Activated CD8-positive, alpha-beta T cell treated with anti-CD3 and anti-CD28 coated beads for 36 hours (primary cell): ENCODE measurements at places on chromosomes 3 and 15.

DNA sequence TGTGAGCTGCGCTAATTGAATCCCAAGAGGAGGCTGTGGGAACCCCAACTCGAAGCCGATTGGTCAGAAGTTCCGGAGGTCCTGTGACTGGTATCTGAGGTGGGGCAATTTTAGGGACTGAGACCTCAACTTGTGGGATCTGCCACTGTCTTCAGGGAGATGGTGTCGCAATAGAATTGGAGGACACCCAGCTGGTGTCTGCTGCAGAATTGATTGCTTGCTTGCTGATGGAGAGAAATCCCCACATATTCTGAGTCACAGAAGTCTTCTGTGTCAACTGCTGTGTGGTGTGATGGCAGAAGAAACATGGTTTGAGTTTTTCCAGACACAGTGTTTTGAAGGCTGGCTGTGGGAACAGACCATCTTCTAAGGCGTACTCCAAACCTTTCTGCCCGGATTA is 99.7 kb upstream of the PLXNA1 start:
- no peaks in the 10 kb centered on the region for H3K4me1 ChIP-seq
- H3K27me3 ChIP-seq, result no peaks in the 10 kb centered on the region
- no peak for DNase-seq

- DNase-seq, result no peak
- H3K4me3 ChIP-seq, result no peak overlapping the region
- H3K36me3 ChIP-seq, result no peaks in the 10 kb centered on the region
These were observed 57.7 kb downstream of the GASK1A start for GRCh38 chr3:43036621-43037423.

DNA sequence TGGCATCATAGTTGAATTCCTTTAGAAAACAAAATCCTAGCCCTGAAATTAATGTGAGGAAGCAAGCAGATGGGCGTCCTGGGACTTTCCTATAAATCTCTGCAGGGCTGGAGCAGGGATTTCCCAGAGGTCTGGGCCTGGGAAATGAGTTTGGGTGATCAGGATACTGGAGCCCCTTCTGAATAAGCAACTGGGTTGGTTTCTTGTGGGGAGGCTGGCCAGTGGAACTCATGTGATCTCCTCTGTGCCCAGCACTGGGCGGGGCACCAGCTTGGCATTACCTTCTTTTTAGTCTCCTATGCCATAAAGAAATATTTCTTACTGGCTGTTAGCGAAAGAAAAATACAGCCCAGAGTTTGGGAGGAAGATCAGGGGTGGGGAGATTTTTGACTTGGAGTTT is 1.7 kb downstream of the THSD4 start:
- H3K27ac ChIP-seq, result no peak overlapping the region
- H3K4me3 ChIP-seq, result no peak overlapping the region

DNA sequence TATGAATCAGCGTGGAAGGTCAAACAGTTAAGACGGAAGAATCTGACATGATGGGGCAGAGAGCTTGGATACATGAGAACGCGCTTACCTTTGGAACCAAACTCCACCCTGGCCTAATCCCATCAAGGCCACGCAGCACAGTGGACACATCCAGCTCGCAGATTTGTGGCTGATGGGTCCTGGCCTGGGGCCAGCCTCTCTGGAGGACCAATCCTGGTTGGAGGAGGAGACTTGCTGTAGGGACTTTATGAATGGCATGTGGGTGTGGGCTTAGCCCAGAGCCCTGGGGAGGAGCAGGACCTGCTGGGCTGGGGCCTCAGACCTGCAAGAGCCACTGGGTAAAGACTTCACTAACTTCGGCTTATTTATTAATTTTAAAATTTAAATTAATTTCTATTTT is 73.4 kb upstream of the ANKRD34C start:
- H3K4me3 ChIP-seq, result no peak overlapping the region
- DNase-seq, result no peak
- no peak overlapping the region for H3K27ac ChIP-seq
- no peaks in the 10 kb centered on the region for H3K4me1 ChIP-seq
- H3K27me3 ChIP-seq, result peaks cover 25% of the 10 kb centered on the region

DNA sequence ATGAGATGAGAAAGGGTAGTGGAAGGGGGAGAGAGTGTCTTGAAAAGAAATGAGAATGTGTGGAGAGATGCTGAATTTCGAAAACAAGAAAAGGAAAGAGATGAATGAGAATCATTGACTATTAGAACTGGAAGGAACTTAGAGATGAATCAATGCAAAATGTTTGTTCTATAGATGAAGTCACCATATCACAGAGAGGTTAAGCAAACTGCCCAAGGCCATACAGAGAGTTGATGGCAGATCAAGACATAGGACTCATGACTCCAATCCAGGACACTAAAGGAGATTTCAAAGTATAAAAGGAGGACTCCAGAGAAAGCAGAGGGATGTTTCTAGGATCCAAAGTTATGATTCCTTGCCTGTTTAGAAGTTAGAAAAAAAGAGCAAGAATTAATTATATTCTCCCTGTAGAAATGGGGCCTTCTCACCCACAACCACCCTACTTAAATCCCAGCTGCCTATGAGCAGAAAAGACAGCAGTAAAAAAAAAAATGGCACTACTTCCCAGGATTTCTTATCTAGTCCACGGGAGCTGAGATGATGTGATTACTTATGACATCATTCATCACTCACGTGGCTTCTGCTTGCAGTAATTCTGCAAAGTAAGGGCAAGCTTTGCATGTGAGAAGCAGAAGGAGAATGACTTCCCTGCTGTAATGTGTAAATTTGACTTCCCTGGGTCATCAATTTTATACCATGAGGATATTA is 210.8 kb upstream of the MRPL3 start:
- DNase-seq, result no peak
- no peak overlapping the region for H3K27ac ChIP-seq
- no peaks in the 10 kb centered on the region for H3K36me3 ChIP-seq
- peaks cover 6% of the 10 kb centered on the region for H3K4me1 ChIP-seq

DNA sequence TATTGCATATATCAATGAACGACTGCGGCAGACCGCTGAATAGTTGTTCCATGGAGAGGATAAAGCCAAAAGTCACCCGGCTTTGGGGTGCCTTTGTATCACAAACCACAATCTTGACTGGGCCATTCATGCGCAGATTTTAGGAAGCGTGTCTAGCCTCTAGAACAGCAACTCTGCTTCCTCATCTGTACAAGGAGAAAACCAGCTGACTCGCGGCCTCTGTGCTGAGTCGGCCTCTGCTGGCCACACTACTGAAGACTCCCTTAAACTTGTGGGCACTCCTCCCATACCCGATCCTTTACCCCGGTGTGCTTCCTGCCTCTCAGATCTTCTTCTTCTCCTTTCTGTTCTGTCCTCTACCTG is 872 bp downstream of the DLEC1 start:
- H3K27ac ChIP-seq, result peak overlapping the region; percentile 91
- H3K4me3 ChIP-seq, result peak overlapping the region; percentile 60

GRCh38 chr15:40063563-40064011 is 24.6 kb upstream of the SRP14 start:
- H3K36me3 ChIP-seq, result peaks cover 5% of the 10 kb centered on the region
- no peak overlapping the region for H3K4me3 ChIP-seq
- no peak for DNase-seq
- peak overlapping the region; percentile 8 for H3K27ac ChIP-seq

DNA sequence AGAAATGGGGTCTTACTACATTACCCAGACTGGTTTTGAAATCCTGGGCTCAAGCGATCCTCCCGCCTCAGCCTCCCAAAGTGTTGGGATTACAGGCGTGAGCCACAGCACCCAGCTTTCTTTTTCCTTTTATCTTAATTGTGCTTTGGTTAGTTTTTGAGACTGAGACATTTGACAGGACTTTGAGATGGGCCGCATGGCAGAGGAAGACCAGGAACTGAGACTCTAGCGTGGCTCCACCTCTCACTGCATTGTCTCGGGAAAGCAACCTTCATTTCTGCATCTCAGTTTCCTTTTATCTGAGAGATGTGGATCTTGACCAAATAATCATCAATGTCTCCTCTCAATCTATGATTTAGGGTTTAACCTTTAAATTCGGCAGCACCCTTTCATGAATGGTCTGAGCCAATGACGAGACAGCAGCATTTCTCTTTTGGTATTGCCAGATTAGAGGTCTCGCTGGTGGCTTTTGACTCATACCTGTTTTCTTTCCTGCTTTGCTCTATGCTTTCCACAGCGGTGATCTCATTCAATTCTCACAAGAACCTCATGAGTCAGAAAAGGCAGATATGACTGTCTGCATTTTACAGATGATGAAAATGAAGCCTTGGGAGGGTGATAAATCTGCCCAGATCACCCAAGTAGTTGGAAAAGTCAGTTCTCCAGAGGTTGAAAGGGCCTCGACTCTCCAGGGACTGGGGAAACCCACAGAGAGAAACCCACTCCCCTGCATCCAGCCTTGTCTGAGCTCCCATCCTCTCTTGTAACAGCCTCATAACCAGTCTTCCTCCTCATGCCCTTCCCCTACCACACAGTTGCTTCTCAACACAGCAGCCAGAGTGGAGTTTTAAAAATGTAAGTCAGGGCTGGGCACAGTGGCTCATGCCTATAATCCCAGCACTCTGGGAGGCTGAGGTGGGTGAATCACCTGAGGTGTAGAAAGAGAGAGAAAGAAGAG is 84.8 kb upstream of the FOXB1 start:
- H3K36me3 ChIP-seq, result no peaks in the 10 kb centered on the region
- peaks cover 38% of the 10 kb centered on the region for H3K4me1 ChIP-seq
- peak overlapping the region; percentile 23 for H3K4me3 ChIP-seq
- H3K27me3 ChIP-seq, result peaks cover 9% of the 10 kb centered on the region
- H3K27ac ChIP-seq, result peak overlapping the region; percentile 98

- no peaks in the 10 kb centered on the region for H3K36me3 ChIP-seq
- H3K4me3 ChIP-seq, result no peak overlapping the region
- H3K4me1 ChIP-seq, result peaks cover 4% of the 10 kb centered on the region
- no peak overlapping the region for H3K27ac ChIP-seq
- H3K27me3 ChIP-seq, result peaks cover 5% of the 10 kb centered on the region
- no peak for DNase-seq
These were observed 125.2 kb upstream of the DPH6 start for GRCh38 chr15:35671197-35671596.

DNA sequence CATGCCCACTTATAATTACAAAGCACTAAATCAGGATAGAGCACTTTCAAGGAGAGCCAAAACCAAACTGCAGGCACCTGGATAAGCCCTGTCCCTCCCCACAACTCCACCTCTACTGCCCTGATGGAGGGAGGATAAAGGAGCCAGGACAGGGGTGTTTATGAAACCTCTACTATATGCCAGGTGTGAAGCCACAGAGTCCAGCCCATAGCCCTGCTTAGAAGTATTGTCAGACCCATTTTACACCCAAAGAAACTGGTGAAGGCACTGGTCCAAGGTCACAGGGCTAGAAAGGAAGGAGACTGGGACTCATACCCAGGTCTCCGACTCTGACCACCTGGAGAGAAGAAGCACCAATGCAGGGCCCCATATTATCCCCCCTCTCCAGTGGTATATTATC is 48.7 kb downstream of the SH3BP5 start:
- H3K4me3 ChIP-seq, result no peak overlapping the region
- no peak overlapping the region for H3K27ac ChIP-seq
- H3K27me3 ChIP-seq, result no peaks in the 10 kb centered on the region

- no peak overlapping the region for H3K27ac ChIP-seq
- H3K36me3 ChIP-seq, result no peaks in the 10 kb centered on the region
- peaks cover 4% of the 10 kb centered on the region for H3K4me1 ChIP-seq
- no peak for DNase-seq
These were observed 6.5 kb upstream of the ARL8B start for GRCh38 chr3:5115506-5116162.

GRCh38 chr15:44264148-44264547 is 24.4 kb upstream of the GOLM2 start:
- H3K27ac ChIP-seq, result no peak overlapping the region
- H3K36me3 ChIP-seq, result no peaks in the 10 kb centered on the region
- peaks cover 2% of the 10 kb centered on the region for H3K27me3 ChIP-seq

DNA sequence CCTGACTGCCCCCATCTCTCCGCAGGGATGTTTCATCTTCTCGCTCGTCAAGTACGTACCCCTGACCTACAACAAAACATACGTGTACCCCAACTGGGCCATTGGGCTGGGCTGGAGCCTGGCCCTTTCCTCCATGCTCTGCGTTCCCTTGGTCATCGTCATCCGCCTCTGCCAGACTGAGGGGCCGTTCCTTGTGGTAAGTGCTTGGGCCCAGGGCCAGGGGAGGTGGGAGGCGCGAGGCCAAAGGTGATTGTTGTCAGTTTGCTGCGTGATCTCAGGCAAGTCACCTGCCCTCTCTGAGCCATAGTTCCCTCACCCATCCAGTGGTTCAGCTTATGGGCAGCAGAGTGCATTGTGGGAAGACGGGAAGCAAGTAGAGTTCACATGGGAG is 58.5 kb downstream of the GRIP2 start:
- no peak for DNase-seq

- DNase-seq, result no peak
- no peaks in the 10 kb centered on the region for H3K27me3 ChIP-seq
- no peaks in the 10 kb centered on the region for H3K36me3 ChIP-seq
- H3K4me3 ChIP-seq, result no peak overlapping the region
These were observed 22.0 kb upstream of the ATP13A3 start for GRCh38 chr3:194508491-194509453.

DNA sequence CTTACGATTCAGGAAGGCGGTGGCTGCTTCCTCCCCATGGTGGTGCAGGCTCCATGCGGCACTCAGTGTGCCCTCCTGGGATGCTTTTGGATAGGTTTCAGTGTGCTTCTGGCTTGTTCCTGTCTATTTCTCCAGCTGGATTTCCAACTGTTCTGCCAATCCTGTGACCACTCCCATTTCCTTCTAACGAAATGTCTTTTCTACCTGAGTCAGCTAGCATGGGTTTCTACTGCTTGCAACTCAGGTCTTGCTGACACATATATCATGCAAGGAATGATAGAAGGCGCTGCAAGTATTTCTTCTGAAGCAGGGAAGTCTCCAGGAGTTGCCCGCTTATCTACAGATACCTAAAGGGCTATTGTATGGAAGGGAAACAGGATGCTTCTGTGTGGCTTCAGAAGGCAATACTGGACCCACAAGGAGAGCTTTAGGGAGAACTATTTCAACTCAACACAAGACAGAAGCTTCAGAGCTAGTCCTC is 244.4 kb downstream of the OPA1 start:
- no peak overlapping the region for H3K4me3 ChIP-seq
- H3K36me3 ChIP-seq, result no peaks in the 10 kb centered on the region
- no peak overlapping the region for H3K27ac ChIP-seq
- H3K27me3 ChIP-seq, result peaks cover 14% of the 10 kb centered on the region

GRCh38 chr15:32972686-32973085 is 221.8 kb downstream of the FMN1 start:
- no peaks in the 10 kb centered on the region for H3K36me3 ChIP-seq
- no peaks in the 10 kb centered on the region for H3K27me3 ChIP-seq
- H3K4me3 ChIP-seq, result no peak overlapping the region
- no peak for DNase-seq
- H3K27ac ChIP-seq, result no peak overlapping the region
- no peaks in the 10 kb centered on the region for H3K4me1 ChIP-seq

- no peaks in the 10 kb centered on the region for H3K27me3 ChIP-seq
- no peak overlapping the region for H3K27ac ChIP-seq
- H3K36me3 ChIP-seq, result peaks cover 100% of the 10 kb centered on the region
- no peak for DNase-seq
- H3K4me1 ChIP-seq, result no peaks in the 10 kb centered on the region
These were observed 105.1 kb downstream of the SNRPN start for GRCh38 chr15:25059698-25060471.

DNA sequence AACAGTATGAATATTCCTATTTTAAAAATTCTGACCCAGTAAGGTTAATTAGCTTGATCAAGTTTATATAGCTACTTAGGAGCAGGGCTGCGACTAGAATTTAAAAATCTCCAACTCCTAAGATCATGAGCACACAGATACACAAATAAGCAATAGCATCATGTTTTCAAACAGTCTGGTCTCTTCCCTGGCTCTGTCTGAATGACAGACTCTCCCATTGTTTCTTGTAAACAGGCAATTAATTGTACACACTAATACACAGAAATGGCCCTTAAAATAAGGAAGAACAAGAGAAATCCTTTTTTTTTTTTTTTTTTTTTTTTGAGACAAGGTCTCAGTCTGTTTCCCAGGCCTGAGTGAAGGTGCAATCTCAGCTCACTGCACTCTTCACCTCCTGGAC is 1064.4 kb upstream of the CFAP20DC start:
- H3K4me1 ChIP-seq, result no peaks in the 10 kb centered on the region
- DNase-seq, result no peak
- H3K27ac ChIP-seq, result no peak overlapping the region
- no peaks in the 10 kb centered on the region for H3K27me3 ChIP-seq
- no peaks in the 10 kb centered on the region for H3K36me3 ChIP-seq
